ENCODE measurements at places on chromosomes 3 and 15. TPM values are rescaled to one million over a fixed set of nuclear protein-coding genes. Genes with fewer than 3 reads are reported as not detected.

GRCh38 chr3:10273702-10274305 lies 18.9 kb downstream of the GHRL start:
- no peak overlapping the region for H3K4me3 ChIP-seq
- H3K4me1 ChIP-seq = no peaks in the 10 kb centered on the region
- no peak for DNase-seq
- no peak overlapping the region for H3K27ac ChIP-seq
- H3K27me3 ChIP-seq = no peaks in the 10 kb centered on the region

- no peak for DNase-seq
- H3K36me3 ChIP-seq = no peaks in the 10 kb centered on the region
- peak overlapping the region; percentile 13 for H3K27ac ChIP-seq
- no peaks in the 10 kb centered on the region for H3K27me3 ChIP-seq
- no peak overlapping the region for H3K4me3 ChIP-seq
Observed at GRCh38 chr3:39165518-39165917, 12.1 kb upstream of the CSRNP1 start.

- peak; percentile 96 for DNase-seq
- H3K4me1 ChIP-seq = peaks cover 15% of the 10 kb centered on the region
- peaks cover 30% of the 10 kb centered on the region for H3K36me3 ChIP-seq
- peak overlapping the region; percentile 76 for H3K27ac ChIP-seq
- no peaks in the 10 kb centered on the region for H3K27me3 ChIP-seq
- no peak overlapping the region for H3K4me3 ChIP-seq
Observed at GRCh38 chr3:184320104-184320445, 5.7 kb downstream of the EIF4G1 start.

GRCh38 chr3:184540777-184541681 lies 20.6 kb upstream of the EPHB3 start:
- DNase-seq = peak; percentile 94
- no peak overlapping the region for H3K27ac ChIP-seq
- no peaks in the 10 kb centered on the region for H3K36me3 ChIP-seq
- no peaks in the 10 kb centered on the region for H3K27me3 ChIP-seq

DNA sequence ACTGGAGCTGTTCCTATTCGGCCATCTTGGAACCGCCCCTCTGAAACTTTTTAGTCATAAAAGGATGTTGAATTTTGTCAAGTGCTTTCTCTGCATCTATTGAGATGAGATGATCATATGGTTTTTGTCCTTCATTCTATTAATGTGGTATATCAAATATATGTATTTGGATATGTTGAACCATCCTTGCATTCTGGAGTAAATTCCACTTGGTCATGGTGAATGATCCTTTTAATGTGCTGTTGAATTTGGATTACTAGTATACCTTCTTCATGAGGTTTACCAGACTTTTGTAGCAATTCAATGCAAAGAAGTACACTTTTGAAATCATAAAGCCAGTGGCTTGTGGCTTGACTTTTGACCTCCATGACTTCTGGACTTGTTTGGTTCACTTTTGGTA lies 33.4 kb upstream of the XRN1 start:
- no peak for DNase-seq
- no peaks in the 10 kb centered on the region for H3K27me3 ChIP-seq
- H3K36me3 ChIP-seq = no peaks in the 10 kb centered on the region

DNA sequence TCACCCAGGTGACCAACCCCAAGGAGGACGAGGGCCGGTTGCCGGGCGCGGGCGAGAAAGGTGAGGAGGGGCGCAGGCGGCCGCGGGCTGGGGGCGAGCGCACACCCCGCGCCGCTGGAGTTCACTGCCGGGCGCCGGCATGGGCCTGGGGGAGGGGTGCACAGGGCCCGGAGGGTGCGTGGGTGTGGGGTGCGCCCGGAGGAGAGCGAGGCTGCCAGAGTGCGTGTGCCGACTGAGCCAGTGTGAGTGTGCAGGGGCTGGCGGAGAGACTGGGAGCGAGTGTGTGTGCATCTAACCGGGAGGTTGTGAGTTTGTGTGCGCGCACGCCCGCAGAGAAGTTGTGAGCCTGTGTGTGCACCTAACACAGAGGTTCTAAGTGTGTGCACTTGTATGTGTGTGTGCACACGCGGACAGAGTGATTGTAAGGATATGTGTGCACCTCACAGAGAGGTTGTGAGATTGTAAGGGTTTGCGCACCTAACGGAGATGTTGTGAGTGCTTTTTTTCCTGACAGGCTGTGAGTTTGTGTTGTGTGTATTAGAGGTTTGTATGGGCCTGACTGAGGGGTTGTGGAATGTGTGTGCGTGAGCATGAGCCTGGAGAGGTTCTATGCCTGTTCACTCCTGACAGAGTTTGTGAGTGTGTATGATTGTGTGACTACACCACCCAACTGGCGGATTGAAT lies 681 bp downstream of the CTDSPL start:
- no peaks in the 10 kb centered on the region for H3K27me3 ChIP-seq
- H3K4me1 ChIP-seq = peaks cover 21% of the 10 kb centered on the region
- H3K36me3 ChIP-seq = no peaks in the 10 kb centered on the region
- DNase-seq = peak; percentile 53
- H3K4me3 ChIP-seq = peak overlapping the region; percentile 60

- no peaks in the 10 kb centered on the region for H3K4me1 ChIP-seq
- H3K36me3 ChIP-seq = peaks cover 4% of the 10 kb centered on the region
- DNase-seq = no peak
- no peak overlapping the region for H3K27ac ChIP-seq
Observed at GRCh38 chr3:45402138-45402537, 13.8 kb downstream of the LARS2 start.

GRCh38 chr15:76286271-76286879 lies 24.9 kb downstream of the ETFA start:
- no peak for DNase-seq
- H3K36me3 ChIP-seq = no peaks in the 10 kb centered on the region
- no peaks in the 10 kb centered on the region for H3K4me1 ChIP-seq
- no peaks in the 10 kb centered on the region for H3K27me3 ChIP-seq
- H3K4me3 ChIP-seq = no peak overlapping the region

GRCh38 chr15:85673326-85673725 lies 121.4 kb downstream of the KLHL25 start:
- no peak overlapping the region for H3K27ac ChIP-seq
- no peaks in the 10 kb centered on the region for H3K4me1 ChIP-seq
- DNase-seq = no peak
- H3K27me3 ChIP-seq = no peaks in the 10 kb centered on the region
- no peak overlapping the region for H3K4me3 ChIP-seq
- H3K36me3 ChIP-seq = peaks cover 10% of the 10 kb centered on the region

Gene CHRD
- total RNA-seq = 2.0 TPM

Data from colonic mucosa (tissue), 4 donors.